ENCODE measurements at places on chromosomes 16 and 17.

GRCh38 chr17:71546419-71546818 lies 574.4 kb upstream of the SOX9 start:
- DNase-seq = no peak

- DNase-seq = no peak
Observed at GRCh38 chr16:85258166-85258565, 145.9 kb upstream of the CIBAR2 start.

GRCh38 chr16:20402651-20403050 lies 1.9 kb downstream of the PDILT start:
- no peak for DNase-seq

DNA sequence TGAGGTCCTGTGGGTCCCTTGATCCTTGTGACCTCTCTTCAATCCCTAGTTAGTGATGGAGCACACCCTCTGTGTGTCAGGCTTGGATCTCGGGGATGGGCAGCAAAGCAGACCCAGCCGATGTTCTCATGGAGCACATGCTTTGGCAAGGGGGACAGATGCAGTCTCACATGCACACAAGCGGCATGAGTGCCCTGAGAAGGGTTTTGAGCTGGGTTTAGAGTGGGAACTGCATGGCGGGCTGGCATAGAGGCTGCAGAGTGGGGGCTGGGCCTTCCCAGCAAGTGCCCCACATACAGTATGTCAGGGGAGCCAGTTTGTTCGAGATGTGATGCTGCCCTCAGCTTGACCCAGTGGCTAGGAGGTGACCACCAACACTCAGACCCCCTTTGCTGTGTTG lies 41.6 kb downstream of the B9D1 start:
- no peak for DNase-seq

GRCh38 chr16:89823087-89823823 lies 5.0 kb upstream of the SPIRE2 start:
- DNase-seq = no peak

- no peak for DNase-seq
Observed at GRCh38 chr16:76910931-76911330, 280.1 kb upstream of the MON1B start.

DNA sequence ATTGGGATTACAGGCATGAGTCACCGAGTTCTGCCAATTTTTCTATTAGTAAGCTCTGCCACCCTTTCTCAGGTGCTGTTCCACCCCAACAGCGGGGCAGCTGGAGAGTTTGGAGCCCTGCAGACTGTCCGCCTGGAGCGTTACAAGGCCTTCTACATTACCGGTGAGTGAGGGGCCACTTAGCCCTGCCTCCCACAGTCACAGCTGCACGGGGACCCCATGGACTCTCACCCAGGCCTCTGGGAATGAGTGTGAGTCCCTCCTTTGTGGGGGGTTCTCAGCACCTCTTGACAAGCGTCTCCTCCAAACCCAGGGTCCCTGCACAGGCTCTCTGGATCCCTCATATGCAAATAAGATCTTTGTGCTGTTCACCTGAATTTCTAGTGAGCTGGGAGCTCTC lies 56.0 kb downstream of the WIPI1 start:
- no peak for DNase-seq

- DNase-seq = no peak
Observed at GRCh38 chr16:4016005-4016352, 100.3 kb downstream of the ADCY9 start.

- no peak for DNase-seq
Observed at GRCh38 chr17:29342158-29342765, 47.9 kb upstream of the TAOK1 start.

- DNase-seq = no peak
Observed at GRCh38 chr17:49738456-49739163, 25.3 kb downstream of the FAM117A start.

DNA sequence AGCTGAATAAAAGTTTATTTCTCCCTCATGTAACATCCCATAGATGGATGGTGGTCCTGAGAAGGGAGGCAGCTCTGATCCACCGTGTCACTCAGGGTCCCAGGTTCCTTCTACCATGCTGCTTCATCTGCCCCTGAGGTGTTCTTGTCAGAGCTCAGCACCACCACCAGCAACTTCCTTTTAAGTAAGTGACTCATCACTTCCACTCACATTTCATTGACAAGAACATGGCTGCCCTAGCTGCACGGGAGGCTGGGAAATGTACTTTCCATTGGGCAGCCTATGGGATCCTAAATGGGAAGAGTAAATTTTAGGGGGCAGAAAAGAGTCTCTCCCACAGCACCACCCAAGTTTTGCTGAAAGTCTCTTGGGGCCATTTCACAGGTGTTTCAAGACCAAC lies 134.7 kb downstream of the USP31 start:
- no peak for DNase-seq

GRCh38 chr17:31388351-31388750 lies 3.1 kb upstream of the RAB11FIP4 start:
- DNase-seq = no peak

GRCh38 chr16:88825146-88825545 lies 13.4 kb upstream of the APRT start:
- DNase-seq = no peak

GRCh38 chr16:4285167-4285566 lies 12.3 kb upstream of the TFAP4 start:
- DNase-seq = no peak

GRCh38 chr16:57409870-57410587 lies 5.5 kb downstream of the CCL17 start:
- no peak for DNase-seq

- DNase-seq = no peak
Observed at GRCh38 chr17:57551321-57552079, 193.6 kb downstream of the CCDC182 start.

DNA sequence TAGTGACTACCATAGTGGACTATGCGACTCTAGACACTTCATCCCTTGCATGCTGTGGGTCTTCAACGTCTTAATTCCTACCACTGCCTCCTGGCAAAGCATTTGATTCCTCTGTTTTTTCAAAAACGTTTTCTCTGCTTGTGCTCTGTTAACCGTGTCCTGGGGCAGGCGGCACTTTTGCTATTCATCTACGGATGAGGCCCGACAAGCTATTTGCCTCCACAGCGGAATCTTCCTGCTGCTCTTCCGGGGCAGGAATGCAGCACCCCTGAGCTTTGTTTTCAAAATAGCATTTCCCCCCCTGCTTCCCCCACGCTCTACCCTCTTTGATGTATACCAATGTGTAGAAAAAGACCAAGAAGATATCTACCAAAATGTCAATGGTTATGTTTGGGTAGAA lies 39.8 kb upstream of the METTL16 start:
- no peak for DNase-seq

GRCh38 chr17:67055041-67055443 lies 10.7 kb downstream of the CACNG1 start:
- DNase-seq = no peak

- DNase-seq = no peak
Observed at GRCh38 chr16:18950469-18951185, 24.4 kb upstream of the SMG1 start.

DNA sequence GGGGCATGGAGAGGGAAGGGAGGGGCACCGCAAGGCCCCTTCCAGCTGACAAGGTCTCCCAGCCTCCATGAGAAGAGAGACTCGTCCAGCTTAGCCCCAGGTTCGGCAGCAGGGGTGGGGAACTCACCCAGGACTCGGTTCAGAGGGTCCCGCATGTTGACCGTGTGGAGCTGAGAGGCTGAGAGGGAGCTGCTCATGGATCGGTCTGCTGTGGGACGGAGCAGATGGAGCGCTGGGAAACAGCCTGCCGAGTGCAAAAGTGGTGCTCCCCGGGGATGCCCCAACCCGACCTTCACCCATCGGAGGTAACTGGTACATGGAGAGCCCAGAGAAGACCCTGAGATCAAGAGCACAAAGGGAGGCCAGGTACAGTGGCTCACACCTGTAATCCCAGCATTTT lies 4.9 kb downstream of the CSF3 start:
- DNase-seq = no peak

GRCh38 chr16:70692130-70692872 lies 6.4 kb upstream of the MTSS2 start:
- no peak for DNase-seq

GRCh38 chr17:49703557-49704277 lies 4.0 kb downstream of the SLC35B1 start:
- no peak for DNase-seq

GRCh38 chr16:74896389-74897370 lies 88.2 kb downstream of the WDR59 start:
- DNase-seq = no peak

GRCh38 chr17:45672792-45673191 lies 111.3 kb upstream of the CRHR1 start:
- DNase-seq = no peak

DNA sequence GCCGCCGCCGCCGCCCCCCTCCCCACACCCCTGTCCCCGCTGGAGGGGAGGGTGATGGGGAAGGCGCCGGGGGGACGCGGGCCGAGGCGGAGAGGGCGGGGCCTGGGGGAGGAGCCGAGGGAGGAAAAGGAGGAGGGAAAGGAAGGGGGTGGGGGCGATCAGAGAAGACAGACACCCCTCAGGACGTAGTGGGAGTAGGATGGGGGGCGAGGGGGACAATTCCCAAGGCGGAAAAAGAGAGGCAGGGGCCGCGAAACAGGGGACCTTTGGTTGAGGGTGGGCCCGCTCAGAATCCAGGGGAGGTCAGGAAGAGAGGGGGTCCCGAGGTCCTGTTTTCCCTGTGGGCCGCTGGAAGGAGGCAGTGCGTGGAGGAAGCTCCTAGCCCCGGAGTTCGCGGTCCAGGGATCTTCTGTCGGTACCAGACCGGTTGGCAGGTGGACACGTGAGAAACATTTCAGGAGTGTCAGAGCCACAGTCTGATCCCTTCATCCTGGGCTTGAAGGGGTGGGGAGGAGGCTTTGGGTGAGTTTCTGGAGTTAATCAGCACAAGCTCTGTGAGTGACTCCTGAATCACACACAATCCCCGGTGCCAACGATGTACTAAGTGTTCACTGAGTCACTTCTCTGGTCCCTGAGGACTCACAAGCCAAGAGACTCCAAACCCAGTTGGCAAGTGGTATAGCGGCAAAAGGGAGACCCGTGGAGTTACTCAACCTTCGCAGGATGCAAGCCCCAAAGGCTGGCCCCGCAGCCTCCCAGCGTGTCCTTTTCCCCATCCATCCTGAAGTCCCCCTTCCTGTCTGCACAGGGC lies at the start of gene XYLT1:
XYLT1 (minus strand) TSS at position 53 of the 811 bp plus-strand sequence. CDS start 164 bp downstream, outside the sequence.
- DNase-seq = no peak

GRCh38 chr17:76449126-76449525 lies 3.8 kb downstream of the UBE2O start:
- no peak for DNase-seq

GRCh38 chr16:2056077-2056476 lies 8.3 kb downstream of the TSC2 start:
- DNase-seq = no peak

DNA sequence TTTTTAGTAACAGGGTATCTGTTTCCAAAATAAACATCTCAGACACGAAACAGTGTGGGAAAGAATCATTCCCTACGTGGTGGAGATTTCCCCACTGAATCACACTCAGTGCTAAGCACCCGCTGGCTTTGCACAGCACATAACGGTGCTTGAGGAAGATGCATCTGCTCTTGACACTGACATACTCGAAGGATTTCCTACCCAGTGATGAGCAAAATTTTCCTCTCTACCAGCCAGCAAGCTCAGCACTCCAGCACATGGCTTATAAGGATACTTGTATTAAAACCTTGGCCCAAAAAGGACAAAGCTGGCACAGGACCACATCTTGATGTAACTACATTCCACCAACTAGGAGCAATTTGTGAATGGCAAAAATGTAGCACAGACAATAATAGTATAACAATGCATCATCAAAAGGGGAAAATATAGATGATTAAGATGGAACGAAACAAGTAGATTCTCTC lies 59.0 kb downstream of the ANKFY1 start:
- no peak for DNase-seq

GRCh38 chr17:50922107-50922506 lies 56.0 kb upstream of the TOB1 start:
- DNase-seq = no peak

- DNase-seq = no peak
Observed at GRCh38 chr16:73268366-73268993, 220.6 kb upstream of the ZFHX3 start.

- DNase-seq = no peak
Observed at GRCh38 chr17:34614698-34615097, 35.3 kb downstream of the TMEM132E start.

DNA sequence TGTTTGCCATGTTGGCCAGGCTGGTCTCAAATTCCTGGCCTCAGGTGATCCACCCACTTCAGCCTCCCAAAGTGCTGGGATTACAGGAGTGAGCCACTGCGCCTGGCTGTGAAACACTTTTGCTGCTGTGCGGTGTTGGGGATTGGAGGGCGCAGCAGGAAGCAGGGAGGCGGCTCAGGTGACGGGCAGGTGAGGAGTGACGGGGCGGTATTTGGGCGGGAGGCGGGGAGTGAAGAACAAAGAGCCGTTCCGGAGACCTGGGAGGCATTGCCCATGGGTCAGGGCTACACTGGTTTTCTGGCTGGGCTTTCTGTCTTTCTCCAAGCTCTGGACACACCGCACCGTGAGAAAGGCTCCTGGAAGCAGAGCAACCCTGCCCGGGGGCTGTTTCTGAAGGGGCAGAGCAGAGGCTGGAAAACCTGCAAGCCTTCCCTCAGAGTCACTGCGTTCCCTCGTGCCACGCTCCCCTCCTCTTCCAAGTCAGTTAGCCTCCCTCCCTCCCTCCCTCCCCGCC lies 22.1 kb downstream of the CRISPLD2 start:
- no peak for DNase-seq

GRCh38 chr17:1231456-1231855 lies 38.8 kb upstream of the BHLHA9 start:
- DNase-seq = no peak

- DNase-seq = no peak
Observed at GRCh38 chr16:68737046-68737729, at the start of gene CDH1. Gene CDH1, plus strand, starts transcription at chr16:68737292. Its CDS starts 124 bp downstream, at chr16:68737416.

GRCh38 chr17:16377941-16378341 lies 3.0 kb upstream of the UBB start:
- DNase-seq = no peak

DNA sequence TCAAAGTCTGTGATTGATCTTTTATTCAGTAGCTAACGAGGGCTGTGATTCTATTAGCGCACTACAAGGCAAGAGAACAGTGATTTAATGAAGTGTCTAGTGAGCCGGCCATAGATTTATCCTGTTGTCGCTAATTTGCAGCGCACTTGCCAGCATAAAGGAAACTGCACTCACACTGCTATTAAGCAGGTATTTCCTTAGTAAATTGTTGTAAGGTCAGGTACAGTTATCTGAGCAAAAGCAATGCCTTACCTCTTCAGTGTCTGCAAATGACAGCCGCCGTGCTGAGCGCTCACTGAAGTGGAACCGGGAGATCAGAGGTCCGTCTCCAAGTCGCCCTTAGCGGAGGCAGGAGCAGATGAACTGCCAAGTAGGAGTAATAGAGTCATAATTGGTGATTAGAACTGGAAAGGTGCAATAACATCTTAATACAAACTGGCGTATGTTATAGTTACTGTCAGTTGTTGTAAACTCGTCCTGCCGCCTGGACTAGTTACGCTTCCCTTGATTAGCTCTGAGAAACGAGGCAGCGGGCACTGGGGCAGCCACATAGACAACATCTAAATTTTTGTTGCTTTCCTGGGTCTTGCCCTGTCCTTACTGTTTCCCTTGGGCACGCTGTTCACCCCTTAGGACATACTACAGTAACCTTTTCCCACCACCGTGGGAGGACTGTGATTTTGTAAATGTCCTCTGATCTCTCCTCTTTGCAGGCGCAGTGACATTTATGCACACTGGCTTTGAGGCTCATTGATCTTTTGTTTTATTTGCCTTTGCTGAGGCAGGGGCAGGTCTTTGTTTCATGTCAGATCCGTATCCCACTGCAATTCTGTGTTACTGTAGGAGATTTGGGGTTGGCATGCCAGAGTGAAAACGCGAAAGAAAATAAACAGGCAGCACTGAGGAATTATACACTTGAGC lies 363.1 kb downstream of the WWOX start:
- DNase-seq = no peak

All from stimulated activated CD8-positive, alpha-beta memory T cell treated with anti-CD3 and anti-CD28 coated beads, Interleukin-2, amount 100 ng/mL, for 1 hour (primary cell).